NCI-H1092 treated with DMSO at 0.1 percent for 48 hours (cell line): ENCODE measurements at places on chromosomes 3 and 15.
A peak's percentile ranks its signal among the peaks of the same experiment; 100 is the strongest.

- no peak for DNase-seq
These were observed 127.7 kb downstream of the MTHFS start for GRCh38 chr15:79769069-79769481.

DNA sequence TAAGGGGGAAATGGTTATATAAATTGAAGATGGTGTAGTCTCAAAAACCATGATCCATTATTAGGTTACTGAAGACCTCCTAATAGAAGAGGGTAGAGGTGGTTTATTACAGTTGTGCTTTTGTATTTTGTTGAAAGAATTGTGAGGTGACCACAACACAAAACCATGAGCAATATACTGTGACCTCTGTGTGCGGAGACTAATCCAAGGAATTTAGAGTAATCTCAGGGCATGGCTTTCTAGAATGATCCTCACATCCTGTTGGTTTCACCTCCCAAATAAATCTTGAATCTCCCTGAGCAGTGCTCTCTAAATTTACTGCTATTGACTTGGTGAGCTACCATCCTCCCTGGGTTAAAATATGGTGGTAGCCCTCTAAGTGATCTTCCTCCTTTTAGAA lies 52.3 kb downstream of the PTPRG start:
- no peak for DNase-seq

DNA sequence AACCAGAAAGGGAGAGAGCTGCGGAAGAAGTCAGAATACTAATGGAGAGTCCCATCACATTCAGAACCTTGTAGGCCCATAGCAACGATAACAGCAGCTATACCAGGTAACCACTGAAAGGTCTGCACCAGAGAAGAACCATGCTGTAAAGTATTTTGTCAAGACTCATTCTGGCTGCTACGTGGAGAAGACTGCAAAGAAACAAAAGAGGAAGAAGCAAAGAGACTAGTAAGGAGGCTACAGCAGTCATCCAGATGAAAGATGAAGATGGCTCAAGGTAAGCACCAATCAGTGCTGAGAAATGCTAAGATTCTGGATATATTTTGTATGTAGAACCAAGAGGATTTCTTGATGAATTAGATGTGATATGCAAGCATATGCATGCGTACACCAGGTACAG lies 39.6 kb downstream of the ACAP2 start:
- no peak for DNase-seq

DNA sequence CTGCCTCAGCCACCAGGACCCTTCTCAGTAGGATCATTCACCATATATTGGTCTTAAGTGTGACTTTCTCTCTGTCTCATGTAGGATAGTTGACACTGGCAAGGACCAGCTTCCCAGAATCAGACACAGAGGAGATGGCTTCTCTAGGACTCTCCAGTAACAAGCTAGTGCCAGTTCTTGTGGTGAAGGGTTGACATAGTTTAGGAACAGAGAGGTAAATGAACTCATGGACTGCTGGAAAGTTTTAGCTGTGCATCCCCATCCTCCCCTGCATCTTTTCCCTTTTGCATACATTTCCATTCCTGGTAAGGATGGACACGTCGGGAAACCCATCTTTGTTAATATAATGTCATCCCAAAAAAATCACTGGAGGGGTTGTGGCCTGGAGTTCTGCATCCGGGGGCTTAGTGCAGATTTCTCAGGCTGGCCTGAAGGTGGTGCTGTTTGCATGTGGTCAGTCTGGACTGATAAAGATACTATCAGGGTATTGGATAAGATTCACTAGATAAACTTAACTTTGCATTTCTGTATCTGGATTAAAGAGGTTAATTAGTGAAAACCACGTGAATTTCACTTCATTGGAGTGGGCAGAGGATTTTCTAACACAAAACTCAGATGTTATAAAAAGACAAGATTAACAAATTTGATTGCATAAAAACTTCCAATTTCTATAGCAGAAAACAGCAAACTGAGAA lies 110.8 kb downstream of the TBC1D2B start:
- DNase-seq, result peak; percentile 34

DNA sequence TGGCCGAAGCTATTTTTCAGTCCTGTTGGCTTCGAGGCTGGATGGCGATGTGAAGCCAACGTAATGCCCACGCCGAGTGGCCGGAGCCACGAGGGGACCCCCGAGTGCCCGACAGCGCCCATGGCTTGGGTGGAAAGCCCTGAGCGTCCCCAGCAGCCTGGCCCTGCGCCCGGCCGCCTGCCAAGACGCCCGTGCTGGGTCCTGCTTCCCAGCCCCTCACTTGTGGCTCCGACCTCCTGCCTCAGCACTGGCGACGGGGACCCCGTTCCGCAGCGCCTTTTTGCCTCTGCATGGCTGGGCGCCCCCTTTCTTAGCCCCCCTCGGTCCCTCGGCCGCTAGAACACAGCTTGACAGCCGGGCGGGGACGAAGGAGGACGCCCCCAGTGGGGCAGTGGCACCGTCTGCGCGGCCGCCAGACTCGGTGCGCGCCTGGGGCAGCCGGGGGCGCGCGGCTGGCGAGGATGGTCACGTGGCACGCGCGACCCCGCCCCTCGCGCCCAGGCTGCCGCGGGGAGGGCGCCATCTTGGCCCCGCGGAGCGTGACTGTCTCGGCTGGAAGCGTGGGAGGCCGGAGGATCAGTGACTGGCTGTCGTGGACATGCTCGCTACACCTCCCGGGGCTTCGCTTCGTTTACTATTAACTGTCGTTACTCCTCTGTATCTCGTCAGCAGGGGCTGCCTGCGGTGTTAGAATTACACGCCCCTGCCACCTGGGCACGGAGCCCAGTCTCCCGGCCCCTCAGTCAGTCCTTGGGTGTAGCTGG lies 626 bp upstream of the GPR176 start:
- DNase-seq, result peak; percentile 68

- DNase-seq, result no peak
These were observed 66.2 kb upstream of the THSD4 start for GRCh38 chr15:71048913-71049675.

DNA sequence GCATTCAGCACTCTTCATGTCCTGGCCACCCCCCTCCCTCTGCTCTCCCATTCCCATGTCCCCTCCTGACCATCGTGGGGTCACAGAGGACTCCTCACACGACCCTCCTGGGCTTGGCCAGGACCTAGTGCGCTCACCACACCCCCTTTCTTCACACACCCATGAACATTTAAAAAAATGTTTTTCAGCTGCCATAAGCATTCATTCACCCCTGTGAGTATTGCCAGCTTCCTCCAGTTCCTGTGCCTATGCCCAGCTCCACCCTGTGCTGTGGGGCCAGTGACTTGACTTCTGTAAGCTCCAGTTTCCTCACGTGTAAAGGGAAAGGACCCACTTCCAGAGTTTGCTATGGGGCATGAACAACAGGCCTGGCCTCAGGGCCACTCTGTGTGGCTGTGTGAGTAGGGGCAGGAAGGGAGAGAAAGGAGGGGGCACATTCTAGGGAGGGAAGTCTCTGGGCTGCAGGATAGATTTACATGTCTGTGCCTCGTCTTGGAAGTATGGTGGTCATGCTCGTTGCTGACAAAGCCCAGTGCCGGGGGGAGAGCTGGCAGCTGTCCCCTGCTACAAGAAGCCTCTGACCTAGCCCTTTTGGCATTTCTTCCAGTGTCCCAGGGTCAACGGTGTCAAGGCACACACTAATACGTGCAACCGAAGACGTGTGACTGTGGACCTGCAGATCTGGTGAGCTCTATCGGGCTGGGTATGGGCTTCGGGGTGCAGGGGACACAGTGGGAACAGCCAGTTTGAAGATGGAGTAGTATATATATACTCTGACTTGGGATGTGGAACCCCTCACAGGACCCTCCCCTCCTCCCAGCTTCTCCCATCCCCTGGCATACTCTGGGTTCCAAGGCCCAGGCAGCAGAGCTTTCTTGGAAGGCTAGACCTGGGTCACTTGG lies 22.8 kb downstream of the ESYT3 start:
- DNase-seq, result no peak

DNA sequence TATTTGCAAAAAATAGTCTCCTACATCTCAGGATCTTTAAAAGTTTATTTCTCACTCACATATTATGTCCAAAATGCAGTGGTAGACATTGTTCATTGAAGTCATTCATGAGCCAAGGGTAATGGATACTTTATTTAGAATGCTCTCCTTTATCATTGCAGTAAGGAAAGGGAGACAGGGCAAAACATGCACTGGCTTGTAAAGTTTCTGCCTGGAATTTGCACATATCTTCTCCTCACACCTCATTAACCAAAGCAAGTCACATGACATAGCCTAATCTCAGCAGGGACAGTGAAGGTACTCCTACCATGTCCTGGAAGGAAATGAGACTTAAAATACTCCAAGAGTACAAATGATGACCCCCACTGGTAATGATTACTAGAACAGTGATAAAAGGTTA lies 333.7 kb upstream of the EPHA3 start:
- DNase-seq, result no peak

DNA sequence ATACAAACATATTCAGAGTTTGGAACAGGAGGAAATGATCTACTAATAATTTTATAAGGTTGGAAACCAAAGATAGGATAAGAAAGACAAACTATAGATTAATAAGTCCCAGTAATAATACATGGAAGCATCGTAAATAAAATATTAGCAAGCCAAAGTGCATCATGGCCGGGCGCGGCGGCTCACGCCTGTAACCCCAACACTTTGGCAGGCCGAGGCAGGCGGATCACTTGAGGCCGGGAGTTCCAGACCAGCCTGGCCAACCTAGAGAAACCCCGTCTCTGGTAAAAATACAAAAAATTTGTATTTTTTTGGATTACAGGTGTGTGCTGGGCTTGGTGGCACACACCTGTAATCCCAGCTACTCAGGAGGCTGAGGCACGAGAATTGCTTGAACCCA lies 14.9 kb downstream of the MUC4 start:
- no peak for DNase-seq

DNA sequence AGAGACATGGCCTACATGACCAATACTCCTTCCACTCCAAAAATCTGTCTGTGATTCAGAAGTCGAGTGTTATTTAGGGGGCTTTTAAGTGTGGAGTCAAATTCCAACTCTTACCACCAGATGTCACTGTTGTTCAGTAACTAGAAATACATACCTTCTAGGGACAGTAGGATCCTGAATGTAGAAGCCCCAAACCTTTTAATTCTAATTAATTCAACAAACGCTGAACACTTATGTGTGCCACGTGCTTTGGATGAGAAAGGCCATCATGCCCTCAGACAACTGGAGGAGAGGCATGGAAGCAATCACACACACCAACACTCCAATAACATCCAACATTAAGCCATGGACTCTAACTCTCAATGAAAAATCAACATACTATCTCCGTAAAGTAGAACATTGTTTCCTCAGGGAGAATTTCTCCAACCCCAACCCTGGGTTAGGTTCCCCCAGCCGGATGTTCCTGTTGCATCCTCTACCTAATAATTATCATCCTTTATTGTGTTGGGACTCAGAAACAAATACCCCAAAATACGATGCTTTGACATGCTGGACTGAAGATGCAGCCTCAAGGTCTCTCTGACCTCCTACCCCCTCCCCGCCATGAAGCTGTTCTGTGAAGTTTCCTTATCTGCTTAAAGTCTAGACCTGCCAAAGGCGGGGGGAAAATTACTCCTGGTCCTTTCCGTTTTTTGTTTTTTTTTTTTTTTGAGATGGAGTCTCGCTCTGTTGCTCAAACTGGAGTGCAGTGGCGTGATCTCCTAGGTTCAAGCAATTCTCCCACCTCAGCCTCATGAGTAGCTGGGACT lies 8.0 kb upstream of the CCDC13 start:
- peak; percentile 62 for DNase-seq

DNA sequence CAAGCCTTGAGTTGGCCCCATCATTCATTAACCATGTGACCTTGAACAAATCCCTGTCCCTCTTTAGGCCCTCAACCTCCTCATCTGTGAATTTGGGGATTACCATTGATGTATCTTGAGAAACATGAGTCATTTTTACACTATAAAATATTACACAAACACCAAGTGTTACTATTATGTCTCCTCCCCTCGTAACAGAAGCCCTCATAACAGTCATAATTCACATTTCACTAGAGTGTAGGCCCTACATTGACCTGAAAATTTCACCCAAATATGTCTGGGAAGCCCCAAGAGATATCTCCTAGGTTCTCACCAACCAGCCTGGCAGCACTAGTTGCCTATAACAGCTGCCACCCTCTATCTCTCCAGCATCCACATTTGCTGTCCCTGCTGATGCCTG lies 15.8 kb upstream of the SLC6A1 start:
- DNase-seq, result no peak

GRCh38 chr3:8856071-8856470 lies 86.7 kb upstream of the OXTR start:
- DNase-seq, result no peak

- no peak for DNase-seq
These were observed 39.7 kb upstream of the MLF1 start for GRCh38 chr3:158531334-158531733.

DNA sequence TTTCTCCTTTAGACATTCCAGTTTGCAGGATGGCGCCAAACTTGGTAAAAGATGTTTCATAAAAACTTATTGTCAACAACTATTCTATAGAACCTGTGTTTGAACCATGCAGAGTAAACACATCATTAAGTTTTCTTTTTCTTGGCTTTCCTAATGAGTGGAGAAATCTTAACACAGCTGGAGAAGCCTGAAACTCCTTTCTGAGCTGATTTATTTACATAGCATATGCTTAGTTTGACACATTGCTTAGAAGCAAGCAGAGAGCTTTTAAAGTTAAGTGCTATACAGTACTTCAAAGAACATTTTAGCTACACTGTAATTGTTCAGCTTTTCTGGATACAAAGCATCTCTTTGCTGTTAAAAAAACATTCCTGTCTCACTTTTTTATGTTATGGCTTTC lies 61.0 kb upstream of the PAQR5 start:
- DNase-seq, result no peak

DNA sequence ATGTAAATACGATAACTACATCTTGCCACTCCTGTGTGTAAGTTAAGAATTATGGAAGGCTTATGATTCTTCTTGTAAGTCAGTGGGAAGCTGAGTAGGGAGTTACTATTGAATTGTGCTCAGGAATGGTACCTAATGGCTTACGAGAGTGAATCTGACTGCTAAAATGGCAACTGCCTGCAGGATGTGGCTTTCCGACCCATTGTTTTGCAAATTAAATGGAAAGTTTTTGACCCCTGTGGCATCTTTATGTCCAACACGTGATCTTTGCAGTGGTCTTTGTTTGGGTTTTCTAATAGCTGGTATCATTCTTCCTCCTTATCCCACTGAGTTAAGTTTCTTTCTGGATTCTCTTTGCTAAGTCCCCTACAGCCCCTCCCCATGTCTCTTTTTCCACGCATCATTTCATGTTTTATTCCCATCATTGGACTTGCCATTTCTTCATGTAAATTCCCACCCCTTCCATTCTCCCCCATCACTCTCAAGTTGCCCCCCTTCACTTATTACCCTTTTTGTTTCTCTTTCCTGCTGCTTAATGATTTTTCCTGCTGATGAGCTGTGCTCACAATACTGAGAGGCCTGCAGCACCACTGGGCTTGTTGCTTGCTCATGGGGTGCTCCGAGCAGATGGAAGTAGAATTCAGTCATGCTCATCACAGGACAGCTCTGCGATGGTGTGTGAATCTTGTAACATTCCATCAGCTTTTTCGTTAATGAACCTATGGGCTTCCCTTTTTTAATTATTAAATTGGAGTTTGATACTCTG lies 428.2 kb upstream of the IL12A start:
- no peak for DNase-seq

GRCh38 chr3:177385831-177386301 lies 188.6 kb upstream of the TBL1XR1 start:
- no peak for DNase-seq
